BJ (cell line): ENCODE measurements at places on chromosomes 7 and 10. TPM values are rescaled to one million over a fixed set of nuclear protein-coding genes. Genes with fewer than 3 reads are reported as not detected.

Gene LIPK
- polyA plus RNA-seq: not detected in 2 replicates

Gene TMEM213
- not detected in 2 replicates for polyA plus RNA-seq

Gene CTAGE6
- polyA plus RNA-seq: 0.02 and 0.09 TPM in 2 replicates

- no peak for DNase-seq
Measured at GRCh38 chr10:3775696-3776551, 9.1 kb downstream of the KLF6 start.

GRCh38 chr10:47160261-47160908 lies 139.6 kb upstream of the GDF10 start:
- DNase-seq: no peak

- DNase-seq: no peak
Measured at GRCh38 chr10:110502851-110503301, 5.2 kb downstream of the DUSP5 start.

- no peak for DNase-seq
Measured at GRCh38 chr10:88946965-88947590, 5.5 kb downstream of the ACTA2 start.

GRCh38 chr7:23622506-23622925 lies 25.3 kb downstream of the CCDC126 start:
- no peak for DNase-seq

DNA sequence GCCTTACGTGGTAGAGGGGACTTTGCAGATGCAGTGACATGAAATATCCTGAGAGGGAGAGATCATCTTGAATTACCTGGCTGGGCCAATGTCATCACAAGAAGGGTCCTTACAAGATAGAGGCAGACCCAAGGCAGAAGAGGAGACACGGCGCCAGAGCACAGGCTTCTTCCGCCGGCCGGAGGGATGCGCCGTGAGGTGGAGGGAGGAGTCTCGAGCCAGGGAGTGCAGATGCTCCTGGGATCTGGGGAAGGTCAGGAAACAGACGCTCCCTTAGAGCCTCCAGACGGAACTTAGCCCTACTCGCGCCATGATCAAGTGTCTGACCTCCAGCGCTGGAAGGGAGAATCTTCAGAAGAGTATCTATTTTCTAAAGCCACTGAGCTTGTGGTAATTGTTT lies 304.8 kb downstream of the GLRX3 start:
- DNase-seq: no peak

- no peak for DNase-seq
Measured at GRCh38 chr7:80661729-80662128, 23.3 kb downstream of the CD36 start.

DNA sequence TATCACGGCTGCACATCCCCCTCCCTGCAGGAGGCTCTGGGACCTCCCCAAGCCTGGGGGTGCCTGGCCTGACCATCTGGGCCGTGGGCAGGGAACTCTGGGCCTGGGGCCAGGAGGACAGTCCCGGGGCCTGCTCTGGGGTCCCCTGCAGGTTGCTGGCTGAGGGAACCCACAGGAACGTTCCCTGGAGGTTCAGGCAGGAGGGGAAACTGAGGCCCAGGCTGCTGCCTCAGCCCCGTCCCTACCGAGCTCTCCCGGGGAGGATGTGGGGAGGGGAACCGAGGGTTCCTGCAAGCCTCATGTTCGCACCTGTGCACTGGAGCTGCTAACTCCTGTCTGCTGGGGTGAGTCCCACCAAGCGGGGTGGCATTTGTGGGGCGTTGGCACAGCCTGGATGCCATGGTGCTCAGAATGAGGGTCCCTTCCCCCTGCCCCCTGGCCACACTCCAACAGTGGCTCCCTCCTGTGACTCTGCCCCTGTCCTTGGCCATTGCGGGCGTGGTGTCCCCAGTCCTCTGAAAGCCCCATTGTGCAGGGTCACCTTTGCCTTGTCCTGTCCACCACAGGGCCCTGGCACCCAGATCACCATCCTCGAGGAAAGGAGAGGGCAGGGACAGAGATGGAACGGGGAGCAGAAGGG lies 9.4 kb downstream of the ELFN1 start:
- no peak for DNase-seq

DNA sequence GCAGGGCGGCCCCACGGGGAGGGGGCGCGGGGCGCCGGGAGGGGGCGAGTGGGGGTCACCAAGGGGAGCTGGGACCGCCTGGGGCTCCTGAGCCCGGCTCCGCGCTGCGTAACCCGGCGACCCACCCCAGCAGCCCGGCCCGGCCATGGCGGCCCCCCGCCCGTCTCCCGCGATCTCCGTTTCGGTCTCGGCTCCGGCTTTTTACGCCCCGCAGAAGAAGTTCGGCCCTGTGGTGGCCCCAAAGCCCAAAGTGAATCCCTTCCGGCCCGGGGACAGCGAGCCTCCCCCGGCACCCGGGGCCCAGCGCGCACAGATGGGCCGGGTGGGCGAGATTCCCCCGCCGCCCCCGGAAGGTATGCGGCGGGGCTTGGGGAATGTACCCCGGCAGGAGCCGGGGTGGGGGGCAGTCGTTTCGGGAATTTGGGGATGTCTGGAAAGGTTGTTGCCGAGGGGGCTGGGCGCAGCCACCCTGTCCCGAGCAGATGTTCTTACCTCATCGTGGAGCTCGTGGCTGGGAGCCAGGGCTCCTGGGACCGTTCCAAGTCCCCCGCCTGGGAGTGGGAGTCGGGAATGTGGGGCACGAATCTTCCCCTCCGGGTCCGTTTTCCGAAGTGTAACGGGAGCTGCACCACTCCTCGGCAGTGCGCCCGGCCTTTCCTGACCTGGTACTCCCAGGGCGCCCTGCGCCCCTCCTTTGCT lies 431 bp downstream of the ZYX start:
- DNase-seq: peak; percentile 46

DNA sequence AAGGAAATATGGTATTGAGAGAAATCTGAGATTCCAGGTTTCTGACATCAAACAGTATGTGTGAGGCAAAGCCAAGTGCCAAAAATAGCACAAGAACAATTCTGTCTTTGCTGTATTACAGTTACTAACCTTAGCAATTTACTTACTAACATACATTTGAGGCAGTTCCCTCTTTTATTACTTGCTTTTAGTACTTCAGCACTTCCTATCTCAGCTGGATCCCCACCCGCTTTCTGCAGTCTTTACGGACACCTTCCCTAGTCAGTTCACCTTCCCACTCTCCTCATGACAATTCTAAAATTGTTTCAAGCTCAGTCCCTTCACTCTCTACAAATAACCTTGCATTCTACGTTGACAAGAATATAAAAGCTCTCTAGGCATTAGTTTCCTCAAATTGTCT lies 79.2 kb downstream of the ELAPOR2 start:
- no peak for DNase-seq

DNA sequence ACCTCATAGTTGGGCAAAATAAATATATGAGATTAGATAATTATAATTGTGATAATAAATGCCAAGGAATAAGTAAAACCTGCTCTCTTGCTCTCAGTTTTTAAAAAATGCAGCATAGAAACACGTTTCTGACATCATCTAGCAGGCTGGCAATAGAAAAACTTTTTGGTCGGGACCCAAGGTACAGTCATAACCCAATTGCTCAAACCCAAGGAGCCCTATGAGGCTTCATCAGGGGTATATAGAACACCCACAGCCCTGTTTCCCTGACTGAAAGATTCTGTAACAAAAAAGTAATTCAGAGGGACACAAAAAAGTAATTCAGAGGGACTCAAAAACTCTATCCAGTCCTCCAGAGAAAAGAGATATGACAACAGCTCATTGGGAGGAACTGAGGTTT lies 3.8 kb downstream of the PDE1C start:
- no peak for DNase-seq
